ENCODE measurements at places on chromosomes 11 and 22.

GRCh38 chr22:42001121-42001520 is 2.5 kb downstream of the WBP2NL start:
- no peak for DNase-seq

GRCh38 chr11:128156486-128156885 is 430.9 kb downstream of the ETS1 start:
- no peak for DNase-seq

GRCh38 chr22:31603574-31603973 is 58.4 kb downstream of the PISD start:
- no peak for DNase-seq

DNA sequence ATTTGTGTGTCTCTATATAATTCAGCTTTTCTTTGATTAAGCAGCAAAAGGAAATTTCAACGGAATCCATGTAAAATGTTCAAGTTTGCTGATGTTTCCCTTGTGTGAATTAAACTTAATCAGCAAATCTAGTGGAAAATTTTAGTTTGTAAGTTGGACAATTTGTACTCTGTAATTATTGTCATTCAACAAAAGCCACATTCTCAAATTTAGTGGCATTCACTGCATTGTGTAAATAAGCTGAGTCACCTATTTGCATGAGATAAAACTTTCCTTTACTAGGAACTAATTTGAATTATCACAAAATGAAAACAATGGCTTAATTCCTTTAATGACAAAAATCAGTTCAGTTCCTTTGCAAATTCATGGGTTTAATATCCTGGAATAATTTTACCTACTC is 784.2 kb upstream of the CCDC179 start:
- no peak for DNase-seq

- DNase-seq, result no peak
Measured at GRCh38 chr22:48267681-48268080, 1505.2 kb downstream of the TBC1D22A start.

DNA sequence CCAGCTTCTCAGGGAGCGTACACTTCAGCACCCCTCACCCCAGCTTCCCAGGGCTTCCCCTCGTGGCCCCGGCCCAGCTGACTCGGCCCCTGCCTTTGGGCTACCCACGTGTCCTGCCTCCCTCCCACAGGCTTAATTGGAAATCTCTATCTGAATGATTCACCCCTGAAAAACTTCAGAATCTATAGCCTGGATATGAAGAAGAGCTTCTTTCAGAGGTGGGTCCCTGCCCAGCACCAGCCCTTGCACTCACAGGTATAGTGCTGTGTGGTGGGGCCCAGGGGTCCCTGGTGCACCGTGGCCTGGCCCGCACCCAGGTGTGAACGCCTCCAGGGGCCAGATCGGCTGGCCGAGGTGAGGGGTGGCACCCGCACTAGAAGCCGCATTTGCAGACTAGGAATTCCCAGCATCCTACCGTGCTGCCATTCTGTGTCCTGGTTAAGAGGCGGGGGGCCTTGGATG is 38.4 kb downstream of the B3GAT1 start:
- DNase-seq, result no peak

GRCh38 chr11:84855508-84856245 is 771.5 kb downstream of the DLG2 start:
- no peak for DNase-seq

All from bone marrow (tissue), 2 donors.